A549 treated with CpdA at 1 μM for 4 hours (cell line): ENCODE measurements at places on chromosomes 7 and 10. TPM values are rescaled to one million over a fixed set of nuclear protein-coding genes. Genes with fewer than 3 reads are reported as not detected.

The FOXI2 gene
- total RNA-seq, result not detected in 5 replicates

The CUZD1 gene
- total RNA-seq, result 1.1 to 1.9 TPM (median 1.4 TPM) in 5 replicates

The RPEL1 gene
- 0.06 TPM in 1 of 5 replicates, not detected in the others for total RNA-seq

The CADPS2 gene
- total RNA-seq, result 0.04 to 0.19 TPM (median 0.07 TPM) in 5 replicates

The COL26A1 gene
- 0.35 to 0.45 TPM (median 0.38 TPM) in 5 replicates for total RNA-seq

The GCK gene
- 0.02 TPM in 1 of 5 replicates, not detected in the others for total RNA-seq

The DNAJC9 gene
- 49.6 to 52.1 TPM (median 50.3 TPM) in 5 replicates for total RNA-seq

The SFRP4 gene
- total RNA-seq, result 2.8 to 4.8 TPM (median 3.6 TPM) in 5 replicates

The HOXA3 gene
- 5.3 to 13.3 TPM (median 10.6 TPM) in 5 replicates for total RNA-seq

The SUN3 gene
- total RNA-seq, result 0.15 to 0.91 TPM in 2 of 5 replicates, not detected in the others

The CAV2 gene
- 157 to 196 TPM (median 171 TPM) in 5 replicates for total RNA-seq

The ACBD7 gene
- 0.48 to 1.3 TPM (median 0.95 TPM) in 5 replicates for total RNA-seq

The OR13A1 gene
- total RNA-seq, result not detected in 5 replicates

The PTN gene
- not detected in 5 replicates for total RNA-seq

The TSPAN12 gene
- 0.51 to 1.2 TPM (median 0.80 TPM) in 5 replicates for total RNA-seq

The SH2B2 gene
- total RNA-seq, result 2.1 to 3.7 TPM (median 3.5 TPM) in 5 replicates

The TAC1 gene
- total RNA-seq, result 0.30 TPM in 1 of 5 replicates, not detected in the others

The BICC1 gene
- total RNA-seq, result 21.5 to 30.1 TPM (median 23.6 TPM) in 5 replicates

The OGDHL gene
- 0.21 to 0.24 TPM (median 0.21 TPM) in 5 replicates for total RNA-seq

The RHOBTB1 gene
- total RNA-seq, result 4.3 to 7.2 TPM (median 5.8 TPM) in 5 replicates

The FGFBP3 gene
- total RNA-seq, result 1.6 to 2.7 TPM (median 2.4 TPM) in 5 replicates

The SCIN gene
- 0.37 to 0.51 TPM (median 0.43 TPM) in 5 replicates for total RNA-seq

The SGCE gene
- total RNA-seq, result 50.4 to 54.0 TPM (median 51.9 TPM) in 5 replicates

The PPA1 gene
- total RNA-seq, result 179 to 224 TPM (median 197 TPM) in 5 replicates

The CYP3A5 gene
- 1.4 to 1.9 TPM (median 1.6 TPM) in 5 replicates for total RNA-seq

The LEP gene
- total RNA-seq, result not detected in 5 replicates

The HMX2 gene
- total RNA-seq, result 0.10 to 0.18 TPM (median 0.16 TPM) in 4 of 5 replicates, not detected in the other

The SFRP5 gene
- total RNA-seq, result 1.2 to 3.0 TPM (median 2.4 TPM) in 5 replicates

The GJD4 gene
- total RNA-seq, result 0.09 TPM in 1 of 5 replicates, not detected in the others

The FFAR4 gene
- 0.16 to 0.27 TPM (median 0.18 TPM) in 5 replicates for total RNA-seq

The DLD gene
- 89.6 to 123 TPM (median 92.6 TPM) in 5 replicates for total RNA-seq

The BMPR1A gene
- total RNA-seq, result 19.1 to 27.1 TPM (median 24.6 TPM) in 5 replicates

The PODXL gene
- 44.7 to 71.9 TPM (median 60.4 TPM) in 5 replicates for total RNA-seq

The LIPN gene
- not detected in 5 replicates for total RNA-seq

The TMEM225B gene
- total RNA-seq, result 0.75 to 1.4 TPM (median 1.1 TPM) in 5 replicates

The HOXA9 gene
- 0.45 to 1.3 TPM (median 0.73 TPM) in 5 replicates for total RNA-seq

The TUBB8 gene
- total RNA-seq, result 0.07 to 0.26 TPM in 2 of 5 replicates, not detected in the others

The BPGM gene
- 19.3 to 24.2 TPM (median 20.1 TPM) in 5 replicates for total RNA-seq

The AOAH gene
- total RNA-seq, result 0.05 TPM in 1 of 5 replicates, not detected in the others
